ENCODE measurements at places on chromosomes 11 and 22.
A peak's percentile ranks its signal among the peaks of the same experiment; 100 is the strongest.

GRCh38 chr11:14579646-14580045 lies 59.5 kb upstream of the PSMA1 start:
- no peak for DNase-seq

DNA sequence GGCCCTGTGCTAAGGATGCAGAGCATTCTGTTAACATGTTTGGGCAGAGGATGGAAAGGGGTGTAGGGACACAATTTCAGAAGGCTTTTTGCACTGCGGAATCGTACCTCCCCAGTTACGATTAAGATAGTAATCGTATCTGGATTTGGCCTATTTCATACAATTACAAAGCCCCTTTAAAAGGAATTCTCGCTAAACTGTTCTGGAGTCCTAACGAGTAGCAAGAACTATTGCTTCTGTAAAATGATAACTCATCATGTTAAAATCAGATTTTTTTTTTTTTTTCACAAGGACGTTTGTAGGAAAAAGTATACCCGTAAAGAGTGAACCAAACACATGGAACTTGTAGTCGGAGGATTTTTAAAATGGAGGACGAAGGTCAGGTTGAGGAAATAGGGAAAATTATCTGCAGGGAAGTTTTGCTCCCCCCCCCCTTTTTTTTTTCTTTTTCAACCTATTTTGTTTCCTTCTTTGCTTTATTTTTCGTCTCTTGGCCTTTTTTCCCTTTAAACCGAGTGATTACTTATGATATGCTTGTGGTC lies 934 bp downstream of the HSD17B12 start:
- DNase-seq = no peak

- no peak for DNase-seq
These were observed 11.8 kb downstream of the MICAL3 start for GRCh38 chr22:18012531-18012930.

DNA sequence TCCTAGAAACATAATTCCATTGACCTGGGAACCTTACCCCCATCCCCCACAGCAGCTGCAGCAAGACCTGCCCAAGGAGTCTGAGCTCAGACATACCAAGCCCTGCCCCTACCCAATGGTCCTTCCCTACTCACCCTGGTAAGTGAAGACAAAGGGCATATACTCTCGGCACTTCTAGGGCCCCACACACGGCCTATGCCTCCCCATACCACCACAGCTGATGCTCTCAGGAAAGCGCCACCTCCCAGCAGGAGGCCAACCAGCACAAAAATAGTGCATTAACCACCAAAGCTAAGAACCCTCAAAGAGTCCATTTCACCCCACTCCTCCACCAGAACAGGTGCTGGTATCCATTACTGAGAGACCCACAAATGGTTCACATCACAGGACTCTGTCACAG lies 74.4 kb upstream of the GUCY1A2 start:
- no peak for DNase-seq

DNA sequence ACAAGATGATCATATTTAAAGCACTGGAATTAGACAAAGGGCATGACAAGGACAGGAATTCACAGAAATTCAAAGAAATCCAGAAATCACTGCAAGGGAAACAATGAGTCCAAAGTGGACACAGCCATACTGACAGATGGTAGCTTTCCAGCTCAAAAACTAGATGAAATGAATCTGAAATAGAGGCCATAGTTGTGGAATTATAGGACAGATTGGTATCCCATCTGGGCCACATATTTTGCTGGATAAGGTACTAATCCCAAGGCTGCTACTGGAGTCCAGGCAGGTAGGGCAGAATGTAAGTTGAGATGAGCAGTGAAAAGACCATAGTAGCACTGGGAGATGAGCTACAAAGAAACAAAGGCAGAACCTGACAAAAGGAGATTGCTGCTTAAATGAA lies 258.3 kb upstream of the ANO3 start:
- DNase-seq = no peak

- no peak for DNase-seq
These were observed 139.7 kb upstream of the TEAD1 start for GRCh38 chr11:12534549-12534948.

DNA sequence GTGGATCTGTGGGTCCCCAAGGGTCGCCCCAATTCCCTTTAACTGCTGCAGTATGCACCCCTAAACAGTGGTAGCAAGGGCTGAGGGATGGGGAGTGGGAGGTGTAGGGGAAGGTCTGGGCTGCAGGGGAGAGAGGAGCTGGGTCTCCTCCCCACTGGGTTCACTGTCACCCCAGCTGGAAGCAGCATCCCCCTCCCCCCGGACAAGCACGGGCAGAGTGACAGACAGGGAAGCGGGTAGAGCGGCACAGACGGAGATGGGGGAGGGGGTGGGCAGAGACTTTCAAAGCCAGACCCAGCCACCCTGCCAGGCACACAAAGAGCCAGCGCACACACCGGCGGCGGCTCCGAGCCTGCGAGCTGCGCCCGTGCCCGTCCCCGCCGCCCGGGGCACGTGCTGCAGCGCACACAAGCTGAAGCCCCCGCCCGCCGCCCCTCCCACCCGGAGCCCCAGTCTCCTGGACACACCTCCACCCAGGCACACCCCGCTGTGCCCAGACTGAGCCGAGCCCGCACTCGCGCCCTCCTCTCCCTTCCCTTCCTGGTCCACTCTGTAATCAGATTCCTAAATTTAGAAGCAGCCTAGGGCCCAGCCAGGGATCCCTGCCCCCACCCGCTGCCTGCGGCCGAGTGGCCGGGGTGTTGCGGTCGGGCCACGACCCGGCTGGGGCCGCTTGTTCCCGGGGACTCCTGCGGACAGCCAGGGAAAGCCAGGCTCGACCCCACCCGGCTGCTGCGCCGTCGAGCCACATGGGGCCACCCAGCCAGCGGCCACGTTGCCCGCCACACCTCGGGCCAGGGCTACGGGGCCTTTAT lies 935 bp upstream of the RCOR2 start:
- DNase-seq = peak; percentile 61

- no peak for DNase-seq
These were observed 9.4 kb downstream of the KIAA0930 start for GRCh38 chr22:45231293-45231692.

- no peak for DNase-seq
These were observed 18.0 kb downstream of the MN1 start for GRCh38 chr22:27783436-27784119.

- no peak for DNase-seq
These were observed 343.5 kb downstream of the TENM4 start for GRCh38 chr11:79097246-79097875.

DNA sequence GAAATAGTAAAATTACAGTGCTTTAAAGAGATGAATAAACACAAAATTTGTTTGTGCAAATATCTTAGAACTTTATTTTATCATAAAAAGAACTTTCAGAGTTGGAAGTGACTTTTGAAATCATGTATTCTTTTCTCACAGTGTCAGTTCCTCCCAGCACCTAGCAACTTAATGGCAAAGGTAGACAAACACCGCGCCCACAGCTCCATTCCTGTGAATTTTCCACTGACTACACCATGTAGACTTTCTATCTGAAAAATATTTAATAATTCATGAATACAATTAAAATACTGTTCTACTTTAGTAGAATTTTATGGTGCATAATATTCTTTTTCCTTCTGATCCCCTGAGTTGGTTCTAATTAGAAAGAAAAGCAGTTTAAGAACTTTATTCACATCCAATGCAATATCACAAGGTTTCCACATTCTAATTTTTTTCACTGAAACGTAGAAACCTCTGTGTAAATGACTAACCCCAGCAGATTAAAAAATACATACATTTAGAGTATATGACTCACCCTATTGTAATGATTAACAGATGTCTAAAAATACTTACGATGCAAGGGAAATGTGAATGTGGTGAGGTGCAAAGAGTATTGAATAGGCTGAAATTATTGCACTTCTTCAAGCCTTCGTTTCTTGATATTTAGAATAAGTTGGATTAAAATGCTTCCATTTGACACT lies 218.2 kb upstream of the CCDC179 start:
- no peak for DNase-seq

DNA sequence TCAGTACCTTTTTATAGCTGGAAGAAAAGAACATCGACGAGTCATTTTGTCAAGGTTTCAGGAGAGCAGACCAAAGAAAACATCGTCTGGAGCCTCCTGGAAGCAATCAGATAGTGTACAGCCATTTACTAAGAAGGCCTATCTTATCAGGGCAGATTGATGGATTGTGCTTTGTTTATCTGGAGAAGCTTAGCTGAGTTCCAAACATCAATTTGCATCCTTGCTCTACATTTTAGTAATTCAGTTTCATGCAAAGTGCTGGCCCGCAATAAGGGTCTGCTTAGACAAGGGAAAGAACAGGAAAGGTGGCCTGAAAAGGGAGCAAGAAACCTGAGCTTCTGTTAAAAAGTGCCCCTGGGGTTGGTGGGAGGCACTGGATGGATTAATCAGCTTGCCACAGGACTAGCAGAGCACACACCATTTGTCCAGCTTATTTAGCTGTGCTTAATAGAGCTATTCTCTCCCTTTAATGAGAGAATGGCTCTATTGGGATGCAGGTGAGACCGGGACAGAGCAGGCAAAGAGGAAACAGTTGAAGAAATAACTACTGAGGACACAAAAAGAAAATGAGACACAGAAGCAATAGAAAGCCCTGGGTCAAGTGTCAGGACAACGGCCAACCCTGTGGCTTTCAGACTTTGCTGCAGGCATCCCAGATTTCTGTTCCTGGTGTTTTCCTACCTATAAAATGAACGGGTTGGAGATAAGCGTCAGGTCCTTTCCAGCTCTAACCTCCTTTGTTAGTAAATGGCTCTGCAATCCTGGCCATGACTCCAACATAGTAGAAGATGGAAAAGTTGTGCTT lies 122.1 kb upstream of the TTC12 start:
- no peak for DNase-seq

DNA sequence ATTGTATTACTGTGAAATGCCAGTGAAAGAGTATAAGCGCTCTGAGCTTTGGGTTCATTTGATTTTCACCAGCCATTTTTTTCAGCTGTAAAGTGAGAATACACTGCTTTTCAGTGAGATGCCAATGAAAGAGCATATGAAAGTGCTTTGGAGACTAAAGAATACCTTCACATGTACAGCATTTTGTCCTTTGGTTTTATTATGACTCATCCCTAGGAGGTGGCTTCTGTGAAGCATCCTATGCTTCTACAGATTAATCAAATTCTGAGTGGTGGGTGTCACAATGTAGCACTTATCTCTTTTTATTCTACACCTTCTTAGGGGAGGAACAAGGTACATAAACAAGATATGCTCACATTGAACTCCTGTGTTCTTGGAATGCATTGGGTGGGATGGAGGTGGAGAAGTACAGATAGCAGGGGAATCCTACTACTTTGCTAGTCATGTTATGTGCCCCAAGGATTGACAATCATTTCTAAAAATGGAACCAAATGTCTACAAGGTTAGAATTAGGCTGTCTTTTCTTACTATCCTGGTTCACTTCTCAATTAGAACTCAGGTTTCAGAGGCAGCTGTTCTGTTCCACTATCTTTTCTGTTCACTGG lies 18.7 kb downstream of the TRIM44 start:
- no peak for DNase-seq

DNA sequence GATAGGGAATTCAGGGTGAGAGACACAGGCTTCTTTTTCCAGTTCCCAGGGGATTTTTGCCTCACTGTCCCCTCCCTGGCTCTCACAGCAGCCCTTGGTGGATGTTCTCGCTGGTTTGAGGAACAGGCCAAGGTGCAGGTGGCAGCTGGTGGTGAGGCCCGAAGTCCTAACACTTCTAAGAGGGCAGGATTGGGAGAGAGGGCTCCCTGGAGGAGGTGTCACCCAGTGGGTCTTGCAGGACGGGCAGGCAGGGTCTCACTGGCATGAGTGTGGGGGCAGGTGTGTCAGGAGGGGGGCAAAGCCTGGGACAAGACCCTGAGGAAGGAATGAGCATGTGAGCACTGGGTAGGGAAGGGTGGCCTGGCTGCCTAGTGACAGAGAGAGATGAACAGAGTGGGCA lies 9.2 kb downstream of the ADORA2A start:
- DNase-seq = no peak

- no peak for DNase-seq
These were observed 6.6 kb downstream of the ARRB1 start for GRCh38 chr11:75344761-75345454.
